ENCODE measurements at places on chromosomes 5 and 9.

DNA sequence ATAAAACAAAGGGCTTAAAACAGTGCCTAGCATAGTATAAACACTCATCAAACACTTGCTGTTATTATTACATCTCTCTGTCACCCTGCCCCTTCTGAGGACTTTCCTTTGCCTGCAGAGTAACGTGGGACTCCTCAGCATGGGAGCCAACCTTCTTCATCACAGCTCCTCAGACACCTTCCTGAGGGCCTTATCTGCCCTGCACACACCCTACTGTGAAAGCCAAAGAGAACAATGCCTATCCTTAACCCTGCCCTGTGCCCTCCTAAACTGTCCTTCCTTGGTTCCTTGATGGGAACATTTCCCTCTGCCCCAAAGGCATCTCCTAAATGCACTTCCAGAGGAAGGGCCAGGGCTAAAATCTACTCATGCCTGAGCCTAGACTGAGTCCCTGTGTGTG lies 20.6 kb upstream of the HAND1 start:
- DNase-seq: no peak

GRCh38 chr5:72552041-72552557 lies 44.9 kb upstream of the ZNF366 start:
- no peak for DNase-seq

- no peak for DNase-seq
Measured at GRCh38 chr5:1797103-1797800, 2.4 kb downstream of the MRPL36 start.

DNA sequence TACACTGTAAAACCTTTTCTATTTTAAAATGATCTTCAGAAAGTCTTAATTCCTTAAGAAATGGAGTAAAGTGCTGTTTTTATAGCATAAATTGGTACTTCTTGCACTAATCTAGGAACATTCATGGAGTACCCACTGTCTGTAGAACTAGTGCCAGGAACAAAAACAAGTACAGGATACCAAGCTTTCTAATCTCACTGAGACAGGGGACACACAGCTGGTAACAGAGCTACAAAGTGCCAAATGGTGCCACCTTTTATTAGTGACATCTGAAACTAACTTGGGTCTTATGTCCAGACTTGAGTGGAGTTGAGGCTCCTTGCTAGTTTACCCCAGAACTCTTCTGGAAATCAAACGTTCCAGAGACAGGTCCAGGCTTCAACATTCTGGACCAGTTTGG lies 57.9 kb downstream of the RNF130 start:
- DNase-seq: no peak

- DNase-seq: no peak
Measured at GRCh38 chr9:117747386-117747970, 43.3 kb downstream of the TLR4 start.

GRCh38 chr5:174187481-174187880 lies 142.0 kb downstream of the NSG2 start:
- no peak for DNase-seq

- no peak for DNase-seq
Measured at GRCh38 chr5:128378196-128378595, 159.8 kb downstream of the FBN2 start.

DNA sequence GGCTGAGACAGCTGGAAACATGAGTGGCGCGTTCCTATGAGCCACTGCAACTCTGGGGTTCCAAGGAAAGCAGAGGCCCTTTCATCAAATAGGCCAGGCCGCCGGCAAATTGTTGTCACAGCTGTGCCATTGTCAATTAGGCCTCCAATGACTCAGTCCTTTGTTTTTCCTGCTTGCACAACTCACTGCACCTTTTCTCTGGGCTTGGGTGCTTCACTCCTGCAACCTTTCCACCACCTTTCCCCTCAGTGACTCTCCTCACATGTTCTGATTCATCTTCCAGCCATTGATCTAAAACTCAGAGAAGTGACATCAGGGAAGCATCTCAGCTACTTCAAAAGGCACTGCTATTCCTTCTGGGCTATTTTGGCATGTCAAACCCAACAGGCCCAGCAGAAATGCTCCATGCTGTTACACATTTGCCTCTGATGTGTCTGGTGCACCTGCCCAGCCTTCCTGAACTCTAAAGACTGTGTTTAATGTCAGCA lies 653.7 kb downstream of the NR2F1-AS1 start:
- no peak for DNase-seq
